ENCODE measurements at places on chromosomes 6 and 20.

DNA sequence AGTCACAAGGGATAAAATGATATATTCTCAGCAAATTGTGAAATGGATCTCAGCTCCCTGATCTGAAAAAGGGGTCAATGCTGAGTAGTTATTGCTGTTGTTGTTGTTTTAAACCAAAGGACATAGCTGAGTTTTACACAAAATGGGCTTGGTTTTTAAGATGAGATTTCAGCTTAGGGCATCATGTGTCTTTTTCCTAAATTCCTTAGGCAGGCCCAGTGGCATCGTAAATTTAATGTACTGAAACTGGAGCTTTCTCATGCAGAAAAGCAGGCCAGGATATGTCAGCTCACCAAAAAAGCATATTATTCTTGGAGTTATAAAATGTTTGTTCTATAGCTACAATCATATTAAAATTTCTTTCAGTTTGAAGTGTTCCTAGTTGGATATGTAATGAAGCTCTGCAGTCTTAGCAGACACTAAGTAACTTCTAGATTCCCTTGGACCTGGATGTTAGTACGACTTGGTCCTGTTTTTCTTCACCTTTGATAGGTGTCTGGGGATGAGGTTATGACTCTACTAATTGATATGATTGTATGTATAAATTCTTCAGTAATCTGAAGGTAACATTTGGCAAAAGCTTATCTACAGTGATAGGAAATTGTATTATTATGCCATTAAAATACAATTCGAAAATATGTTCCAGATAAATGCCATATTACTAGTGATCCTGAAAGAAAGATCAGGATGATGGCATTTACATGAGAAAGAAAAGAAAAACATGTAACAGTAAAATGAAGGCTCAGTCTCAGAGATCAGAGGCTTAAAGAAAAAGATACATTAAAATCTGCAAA, 663.3 kb downstream of the RFPL4B start:
- no peak for DNase-seq

DNA sequence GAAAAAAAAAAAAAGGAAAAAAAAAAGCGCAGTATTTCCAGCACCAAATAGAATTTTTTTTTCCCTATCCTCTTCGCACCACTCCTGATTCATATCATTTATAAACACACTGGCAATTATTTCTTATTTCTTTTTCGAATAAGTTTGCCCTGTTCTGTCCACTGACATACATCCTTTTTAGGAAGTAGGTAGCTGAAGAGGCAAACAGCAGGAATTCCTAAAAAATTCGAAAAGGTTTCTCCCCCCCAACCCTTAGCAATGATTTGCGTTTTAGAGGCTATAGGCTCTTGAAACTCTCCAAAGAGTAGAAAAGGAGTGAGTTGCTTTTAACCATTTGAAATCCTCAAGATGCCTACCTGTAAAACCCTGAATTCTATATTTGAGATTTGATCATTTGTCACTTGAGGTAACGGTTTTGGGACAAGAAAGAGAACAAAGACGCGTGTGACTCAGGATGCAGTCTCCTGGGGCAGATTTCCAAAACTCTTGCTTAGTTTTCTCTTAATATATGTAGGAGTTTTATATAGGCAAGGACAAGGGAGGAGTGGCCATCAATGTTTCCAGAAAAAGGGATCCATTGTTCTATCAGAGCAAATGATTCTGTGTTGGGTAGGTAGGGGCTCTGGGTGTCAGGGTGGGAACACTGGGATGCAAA, 531 bp upstream of the CCN2 start:
- no peak for DNase-seq

GRCh38 chr6:41379306-41379705, 43.9 kb downstream of the NCR2 start:
- DNase-seq: no peak

DNA sequence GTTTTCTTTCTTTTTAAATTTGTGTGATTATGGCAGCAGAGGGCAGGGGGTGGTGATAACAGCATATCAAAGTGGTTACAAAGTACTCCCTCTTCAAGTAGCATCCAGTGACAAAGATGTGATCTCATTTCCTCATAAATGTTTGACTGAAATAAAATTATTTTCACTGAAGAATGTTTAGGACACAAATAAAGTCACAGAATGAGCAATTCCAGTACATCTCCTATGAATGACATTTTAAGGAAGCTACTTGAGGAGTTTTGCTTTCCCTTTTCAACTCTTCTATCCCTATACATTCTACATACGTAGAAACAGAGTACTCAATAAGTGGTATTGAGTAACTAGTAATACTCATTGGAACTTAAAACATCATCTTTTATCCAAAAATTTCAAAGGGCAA, 13.9 kb upstream of the GABRR2 start:
- no peak for DNase-seq

GRCh38 chr20:47479506-47479905, 22.2 kb upstream of the NCOA3 start:
- DNase-seq: no peak

DNA sequence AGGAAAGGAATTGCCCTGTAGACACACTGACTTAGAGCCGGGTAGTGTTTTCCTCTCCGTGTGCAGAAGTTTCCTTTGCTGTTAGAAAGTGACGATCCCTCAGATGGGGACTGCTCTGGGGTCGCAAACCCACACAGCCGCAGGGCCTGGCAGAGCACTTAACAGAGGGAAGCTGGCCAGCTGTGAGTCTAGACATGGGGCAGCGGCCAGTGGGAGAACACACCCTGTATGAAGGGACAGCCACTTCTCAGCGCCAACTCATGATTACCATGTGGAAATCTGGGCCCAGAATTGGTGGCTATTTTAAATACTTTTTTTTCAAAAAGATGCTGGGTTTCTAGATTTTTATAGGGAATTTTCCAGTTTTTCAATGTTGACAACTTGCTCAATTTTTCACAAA, 39.4 kb downstream of the SLC9A8 start:
- no peak for DNase-seq

DNA sequence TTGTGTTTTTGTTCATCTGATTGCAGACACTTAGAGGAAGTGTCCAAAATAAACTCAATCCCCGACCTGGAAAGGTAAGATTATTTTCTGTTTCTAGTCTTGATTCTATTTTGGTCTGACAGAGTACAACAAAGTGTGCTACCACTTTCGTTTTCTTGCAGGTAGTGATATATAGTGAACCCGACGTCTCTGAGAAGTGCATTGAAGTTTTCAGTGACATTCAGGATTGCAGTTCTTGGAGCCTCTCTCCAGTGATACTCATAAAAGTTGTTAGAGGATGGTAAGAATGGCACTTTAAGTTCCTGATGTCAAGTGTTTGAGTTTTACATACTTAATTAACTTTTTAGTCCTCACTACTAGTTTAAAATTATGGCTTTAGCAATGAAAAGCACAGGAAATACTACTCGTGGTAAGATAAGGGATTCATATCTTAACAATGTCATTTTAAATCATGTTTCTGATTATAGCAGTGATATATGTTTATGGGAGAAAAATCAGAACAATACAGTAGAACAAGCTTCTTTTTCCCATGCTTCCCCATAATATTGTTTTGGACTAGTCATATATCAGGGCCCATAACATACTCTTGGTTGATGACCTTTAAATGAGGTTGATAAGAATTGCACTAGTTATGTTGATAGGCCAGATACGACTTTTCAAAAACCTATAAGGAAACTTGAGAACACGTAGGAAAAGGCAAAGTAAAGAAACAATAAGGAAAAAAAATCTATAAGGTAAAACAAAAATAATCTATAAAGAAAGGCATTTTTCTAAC, 104.0 kb downstream of the RTN4IP1 start:
- DNase-seq: peak; percentile 57

DNA sequence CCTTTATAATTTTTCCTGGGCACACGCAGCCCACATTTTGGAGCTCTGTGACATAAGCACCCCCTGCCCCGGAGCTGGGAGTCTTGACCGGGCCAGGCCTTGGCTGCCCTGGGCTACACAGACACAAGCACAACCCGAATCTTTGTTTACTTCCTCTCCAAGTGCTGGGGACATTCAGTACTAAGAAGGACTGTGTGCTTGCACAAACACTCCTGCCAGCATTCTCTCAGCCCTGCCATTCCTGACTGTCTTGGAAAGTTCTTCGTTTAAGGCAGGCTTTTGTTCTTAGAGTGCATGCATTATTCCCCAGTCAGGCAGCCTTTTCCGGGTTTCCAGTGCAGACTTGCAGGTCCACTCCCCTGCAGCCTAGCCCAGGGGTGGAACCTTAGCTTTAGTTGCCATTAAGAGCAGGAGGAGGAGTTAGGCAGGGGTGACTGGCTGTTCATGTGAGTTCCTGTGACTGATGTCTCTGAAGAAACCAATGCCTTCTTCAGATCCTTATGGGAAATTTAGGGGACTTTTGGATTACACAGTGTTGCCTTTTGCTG, 28.6 kb downstream of the FOXO3 start:
- DNase-seq: no peak

GRCh38 chr6:102813489-102814275, 1420.2 kb downstream of the GRIK2 start:
- no peak for DNase-seq

GRCh38 chr6:44535967-44536366, 148.5 kb downstream of the CDC5L start:
- DNase-seq: no peak

DNA sequence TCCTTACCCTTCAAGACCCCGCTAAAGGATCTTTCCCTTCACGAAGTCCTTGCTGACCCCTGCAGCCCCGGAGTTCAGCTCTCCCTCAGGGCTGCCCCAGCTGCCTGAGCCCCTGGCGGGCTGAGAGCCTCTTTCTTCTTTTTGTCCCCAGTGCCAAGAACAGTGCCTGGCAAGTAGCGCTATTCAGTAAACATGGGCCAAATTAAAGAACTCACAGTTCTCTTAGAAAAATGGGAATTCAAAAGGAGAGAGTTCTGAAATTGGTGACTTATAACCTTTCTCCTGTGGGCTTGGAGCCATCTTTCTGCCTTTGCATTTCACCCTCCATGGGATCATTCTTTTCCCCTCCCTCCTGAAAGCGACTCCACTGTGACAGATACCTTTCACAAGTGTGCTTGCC, 227.2 kb downstream of the TMEM242 start:
- DNase-seq: no peak

GRCh38 chr6:47621838-47622449, 76.4 kb upstream of the ADGRF4 start:
- DNase-seq: no peak

- no peak for DNase-seq
These were observed 13.7 kb downstream of the GSTA4 start for GRCh38 chr6:52981222-52981900.

- DNase-seq: no peak
These were observed 52.9 kb upstream of the SIRPA start for GRCh38 chr20:1842281-1842680.
